Cardiac fibroblast (primary cell): ENCODE measurements at places on chromosomes 7 and 10.

GRCh38 chr10:35336921-35337823 lies 863 bp downstream of the CCNY start:
- peak; percentile 29 for DNase-seq

- peak; percentile 64 for DNase-seq
Observed at GRCh38 chr7:75743455-75743859, 4.7 kb upstream of the HIP1 start.

GRCh38 chr7:23105086-23105643 lies 420 bp upstream of the KLHL7 start:
- DNase-seq: no peak

DNA sequence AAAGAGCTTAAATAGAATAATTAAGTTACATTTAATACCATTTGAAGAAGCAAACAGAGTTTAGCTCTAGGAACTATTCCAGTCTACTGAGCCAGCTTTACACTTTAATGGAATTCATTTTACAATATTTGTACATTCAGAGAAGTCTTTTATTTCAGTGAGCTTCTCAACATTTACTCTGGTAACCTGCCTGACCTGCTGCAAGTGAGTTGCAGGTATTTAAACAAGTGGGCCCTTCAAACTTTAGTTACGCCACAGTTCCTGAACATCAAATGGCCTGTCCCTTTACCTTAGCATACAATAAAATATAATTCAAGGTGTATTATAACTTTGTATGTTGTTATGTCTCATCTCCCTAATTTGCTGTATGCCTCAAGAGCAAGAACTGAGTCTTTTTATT lies 121.6 kb upstream of the SEMA3C start:
- DNase-seq: no peak

DNA sequence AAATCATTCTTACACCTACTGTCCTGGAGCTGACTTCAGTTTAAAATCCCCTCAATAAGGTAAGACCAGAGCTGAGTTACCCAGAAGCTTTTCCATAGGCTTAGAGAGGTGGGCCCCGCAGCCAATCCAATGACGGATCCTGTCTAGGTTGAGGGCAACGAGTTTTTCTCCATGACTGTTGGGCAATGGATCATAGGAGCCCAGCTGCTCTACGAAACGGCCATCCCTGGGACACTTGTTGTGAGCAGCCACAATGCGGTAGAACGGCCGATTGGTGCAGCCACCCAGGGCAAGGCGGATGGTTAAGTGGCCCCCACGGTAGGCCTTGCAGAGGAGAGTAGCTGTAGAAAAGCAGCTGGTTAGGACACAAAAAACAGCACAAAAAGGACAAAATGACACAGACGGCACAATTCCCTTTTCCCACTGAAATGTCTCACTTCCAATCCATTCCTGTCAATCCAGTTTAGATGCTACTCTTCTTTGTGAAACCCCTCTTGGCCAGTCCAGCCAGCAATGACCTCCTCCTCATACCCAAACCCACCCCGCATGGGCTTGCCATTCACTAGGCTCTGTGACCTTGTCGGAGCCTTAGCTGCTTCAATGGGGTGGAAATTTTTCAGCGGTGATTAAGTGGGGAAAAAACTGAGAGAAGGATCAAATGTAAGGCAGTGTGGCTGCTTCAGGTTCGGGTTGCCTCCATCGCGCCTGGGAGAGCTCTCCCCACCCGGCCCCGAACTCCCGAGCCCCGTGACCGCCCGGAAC lies 580 bp downstream of the MRPS16 start:
- DNase-seq: no peak
